ENCODE measurements at places on chromosomes 3 and 15.
A peak's percentile ranks its signal among the peaks of the same experiment; 100 is the strongest.

DNA sequence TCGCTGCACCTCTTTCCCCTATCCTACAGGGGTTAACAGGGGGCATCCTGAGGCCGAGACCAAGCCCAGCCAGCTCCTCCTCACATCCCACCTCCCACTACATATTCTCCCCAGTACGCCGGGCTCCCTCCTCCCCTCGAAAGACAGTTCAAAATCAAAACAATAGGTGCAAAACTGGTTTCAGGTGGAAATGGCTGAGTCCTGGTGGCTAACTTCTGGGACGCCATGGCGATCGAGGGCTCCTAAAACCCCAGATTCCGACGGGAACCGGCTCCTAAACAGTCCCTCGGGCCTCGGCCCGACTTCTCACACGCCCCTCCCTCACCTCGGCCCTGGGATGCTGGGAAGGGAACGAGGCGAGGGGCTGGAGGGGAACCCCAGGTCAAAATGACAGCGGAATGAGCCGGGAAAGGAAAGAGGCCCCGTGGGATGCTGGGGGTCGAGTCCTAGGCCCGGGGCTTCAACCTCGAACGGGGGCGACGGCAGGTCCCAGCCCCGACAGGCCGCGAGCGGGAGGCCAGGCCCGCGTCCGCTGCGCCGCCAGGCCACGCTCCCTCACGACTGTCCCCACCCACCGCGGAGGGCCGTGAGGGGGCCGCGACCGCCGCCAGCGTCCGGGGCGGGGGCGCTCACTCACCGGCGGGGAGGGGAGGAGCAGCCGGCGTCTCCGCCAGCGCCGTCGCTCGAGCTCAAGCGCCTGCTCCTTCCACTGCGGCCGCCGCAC lies 492 bp downstream of the TMCC1 start:
- DNase-seq = peak; percentile 74

DNA sequence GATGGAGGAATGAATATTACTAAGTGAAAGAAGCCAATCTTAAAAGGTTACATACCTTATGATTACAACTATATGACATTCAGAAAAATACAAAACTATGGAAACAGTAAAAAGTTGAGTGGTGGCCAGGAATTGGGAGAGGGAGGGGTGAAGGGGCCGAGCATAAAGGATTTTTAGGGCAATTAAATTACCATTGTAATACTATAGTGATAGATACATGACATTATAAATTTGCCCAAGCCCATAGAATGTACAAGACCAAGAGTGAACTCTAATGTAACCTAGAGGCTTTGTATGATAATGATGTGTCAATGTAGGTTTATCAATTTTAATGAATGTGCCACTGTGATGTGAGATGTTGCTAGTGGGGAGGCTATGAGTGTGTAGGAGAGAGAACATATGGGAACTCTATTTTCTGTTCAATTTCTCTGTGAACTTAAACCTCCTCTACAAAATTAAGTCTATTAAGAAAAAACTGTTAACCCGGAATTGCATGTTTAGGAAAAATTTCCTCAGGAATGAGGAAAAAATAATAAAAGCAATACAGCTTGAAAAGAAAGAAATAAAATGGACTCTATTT lies 541.9 kb upstream of the UBE2E2 start:
- no peak for DNase-seq

- DNase-seq = no peak
These were observed 107.5 kb upstream of the MRPS22 start for GRCh38 chr3:139236336-139236735.

DNA sequence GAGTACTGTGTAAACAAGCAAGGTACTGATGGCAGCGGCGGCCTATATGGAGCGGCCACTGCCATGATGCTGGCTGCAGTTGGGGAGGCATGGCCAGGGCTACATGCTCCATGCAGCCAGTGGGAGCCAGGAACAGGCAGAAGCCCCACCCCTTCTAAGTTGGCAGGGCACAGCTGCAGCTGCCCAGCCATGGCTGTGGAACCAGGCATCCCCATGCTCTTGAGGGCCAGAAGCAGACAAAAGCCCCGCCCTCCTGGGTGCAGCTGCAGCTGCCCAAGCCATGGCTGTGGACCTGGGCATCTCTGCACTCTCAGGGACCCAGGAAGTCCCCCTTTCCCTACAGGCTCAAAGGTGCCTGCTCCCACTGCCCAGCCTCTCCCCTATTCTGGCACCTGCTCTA lies 150.9 kb downstream of the FMN1 start:
- DNase-seq = no peak
